ENCODE measurements at places on chromosomes 7 and 10.

DNA sequence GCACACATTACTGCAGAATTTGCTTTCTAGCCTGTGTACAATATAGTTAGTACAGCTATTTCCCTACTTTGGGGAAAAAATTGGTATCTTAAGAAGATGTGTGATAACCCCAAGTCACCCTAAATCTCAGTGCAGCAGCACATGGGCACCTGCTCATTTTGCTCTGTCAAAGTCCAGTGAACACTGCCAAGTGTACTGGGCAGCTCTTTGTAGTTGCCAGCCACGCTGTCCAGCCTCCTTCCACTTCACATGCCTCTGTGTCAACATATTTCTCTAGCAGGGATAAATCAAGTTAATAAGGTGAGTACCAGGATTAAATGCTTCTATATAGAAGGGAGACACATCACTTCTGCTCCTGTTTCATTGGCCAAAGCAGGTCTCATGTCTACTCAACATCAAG lies 87.1 kb upstream of the CDC14C start:
- DNase-seq, result no peak

- no peak for DNase-seq
Observed at GRCh38 chr10:108911814-108912541, 1011.3 kb downstream of the XPNPEP1 start.

DNA sequence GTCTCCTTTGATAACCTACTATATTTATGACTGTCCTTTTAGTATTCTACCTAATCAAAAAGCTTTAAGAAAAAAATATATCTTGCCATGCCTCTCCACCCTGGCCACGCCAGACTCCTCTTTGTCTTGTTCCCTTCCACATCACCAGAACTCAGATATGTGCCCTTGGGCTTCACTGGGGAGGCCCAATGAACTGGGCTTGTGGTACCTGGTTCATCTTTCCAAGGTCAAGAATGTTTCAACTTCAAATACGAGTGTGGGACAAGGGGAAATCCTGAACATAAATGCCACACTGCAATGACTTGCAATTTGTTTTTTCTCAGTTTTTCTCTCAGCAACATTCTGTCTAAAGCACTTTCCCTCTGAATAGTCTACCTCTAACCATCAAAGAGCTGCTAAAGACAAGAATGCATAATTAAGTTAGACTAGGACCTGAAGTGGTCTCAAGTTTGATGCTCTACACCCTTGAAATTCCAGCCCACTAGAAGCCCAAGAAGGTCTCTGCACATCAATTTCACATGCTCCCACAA lies 9.9 kb downstream of the ERCC6 start:
- DNase-seq, result no peak

DNA sequence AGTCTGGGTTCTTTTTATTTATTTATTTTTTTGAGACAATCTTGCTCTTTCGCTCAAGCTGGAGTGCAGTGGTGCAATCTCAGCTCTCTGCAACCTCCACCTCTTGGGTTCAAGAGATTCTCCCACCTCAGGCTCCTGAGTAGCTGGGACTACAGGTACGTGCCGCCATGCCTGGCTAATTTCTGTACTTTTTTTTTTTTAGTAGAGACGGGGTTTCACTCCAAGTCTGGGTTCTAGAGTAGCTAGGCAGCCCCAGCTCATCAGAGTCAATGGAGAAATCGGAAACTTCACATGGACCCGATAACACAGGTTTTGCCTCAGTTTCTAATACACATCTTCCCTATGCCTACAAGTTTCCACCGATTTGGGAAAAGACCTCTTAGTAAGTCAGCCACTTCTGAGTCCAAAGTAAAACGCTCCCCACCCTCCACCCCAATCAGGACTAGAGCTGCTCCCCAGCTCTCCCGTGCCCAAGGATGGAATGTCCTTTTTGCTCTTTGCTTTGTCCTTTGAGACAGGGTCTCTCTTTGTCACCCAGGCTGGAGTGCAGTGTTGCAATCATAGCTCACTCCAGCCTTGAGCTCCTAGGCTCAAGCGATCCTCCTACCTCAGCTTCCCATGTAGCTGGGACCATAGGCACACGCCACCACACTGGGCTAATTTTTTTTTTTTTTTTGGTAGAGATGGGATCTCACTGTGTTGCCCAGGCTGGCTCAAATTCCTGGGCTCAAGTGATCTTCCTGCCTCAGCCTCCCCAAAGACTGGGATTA lies 3.8 kb upstream of the SERPINE1 start:
- DNase-seq, result no peak

GRCh38 chr10:70432101-70432500 lies 9.4 kb downstream of the NODAL start:
- DNase-seq, result no peak

DNA sequence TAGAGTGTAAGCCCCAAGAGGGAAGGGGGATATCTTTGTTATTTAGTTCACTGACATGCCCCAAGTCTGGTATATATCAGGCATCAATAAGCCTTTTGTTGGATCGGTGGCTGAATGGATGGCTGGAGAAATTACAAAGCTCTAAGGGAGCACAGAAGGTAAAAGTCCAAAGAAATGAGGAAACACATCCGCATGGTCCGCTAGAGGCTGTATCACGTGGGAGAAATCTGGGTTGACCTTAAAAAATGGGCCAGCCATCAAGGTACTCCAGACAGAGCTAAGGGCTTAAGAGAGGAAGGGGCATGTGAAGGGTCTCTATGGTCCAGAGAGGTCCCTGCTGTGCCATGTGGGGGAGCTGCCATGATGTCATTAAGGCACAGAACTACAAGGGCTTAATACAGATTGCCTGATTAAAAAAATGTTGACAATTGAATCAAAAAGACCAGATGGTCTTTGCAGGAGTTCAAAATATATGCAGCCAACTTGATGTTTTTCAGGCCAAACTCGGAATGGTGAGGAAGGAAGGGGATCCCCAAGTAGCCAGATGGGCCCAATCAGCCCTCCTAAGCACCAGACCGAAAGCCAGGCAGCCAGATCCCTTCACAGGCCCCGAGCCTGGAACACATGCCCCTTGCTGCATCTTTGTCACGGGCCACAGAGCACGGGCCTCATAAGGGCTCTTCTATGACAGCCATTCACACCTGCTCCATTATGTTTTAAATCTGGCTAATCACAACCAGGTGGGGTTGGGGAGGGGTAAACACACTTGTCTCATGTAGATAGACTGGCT lies 31.9 kb downstream of the SCRN1 start:
- DNase-seq, result no peak

DNA sequence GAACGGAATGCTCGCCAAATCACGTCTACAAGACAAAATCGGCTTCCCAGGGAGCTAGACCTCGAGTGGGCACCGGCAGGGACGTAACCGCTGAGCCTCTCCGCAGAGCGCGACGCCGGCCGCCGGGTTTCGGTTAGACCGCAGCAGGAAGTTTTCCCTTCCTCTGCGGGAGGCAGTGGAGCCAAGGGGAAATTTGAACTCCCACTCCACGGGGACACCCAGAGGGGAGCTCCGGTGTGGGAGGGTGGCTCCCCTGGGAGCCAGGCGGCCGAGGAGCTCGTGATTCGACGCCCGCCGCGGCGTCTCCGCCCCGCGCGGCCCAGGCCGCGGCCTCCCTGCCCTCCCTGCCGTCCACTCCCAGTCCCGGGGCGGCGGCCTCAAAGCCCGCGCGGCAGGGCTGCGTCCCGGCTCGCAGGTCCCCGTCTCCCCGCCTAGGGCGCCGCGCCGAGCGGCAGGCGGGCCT lies 426 bp downstream of the SYPL1 start:
- no peak for DNase-seq

GRCh38 chr10:108319434-108320222 lies 1155.1 kb upstream of the SORCS1 start:
- DNase-seq, result no peak

GRCh38 chr10:112265745-112266144 lies 17.5 kb upstream of the TECTB start:
- no peak for DNase-seq

DNA sequence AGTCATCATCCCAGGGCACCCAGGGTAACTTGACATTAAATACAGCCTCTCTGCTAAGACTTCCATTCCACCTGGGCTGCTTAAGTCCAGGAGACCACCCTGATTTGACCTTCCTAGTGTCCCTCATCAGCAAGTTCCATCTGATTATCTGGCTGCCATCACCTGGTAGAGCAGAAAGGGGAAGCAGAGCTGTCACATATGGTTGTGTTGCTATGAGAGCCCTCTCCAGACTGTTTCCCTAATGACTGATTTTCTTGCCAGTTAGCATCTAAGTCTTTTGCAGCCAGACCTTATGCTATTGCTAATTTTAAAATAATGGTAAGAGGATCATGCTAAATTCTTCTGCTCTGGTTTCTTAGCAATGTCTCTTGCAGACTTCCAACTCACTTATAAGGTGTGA lies 38.7 kb downstream of the KCNH2 start:
- no peak for DNase-seq

DNA sequence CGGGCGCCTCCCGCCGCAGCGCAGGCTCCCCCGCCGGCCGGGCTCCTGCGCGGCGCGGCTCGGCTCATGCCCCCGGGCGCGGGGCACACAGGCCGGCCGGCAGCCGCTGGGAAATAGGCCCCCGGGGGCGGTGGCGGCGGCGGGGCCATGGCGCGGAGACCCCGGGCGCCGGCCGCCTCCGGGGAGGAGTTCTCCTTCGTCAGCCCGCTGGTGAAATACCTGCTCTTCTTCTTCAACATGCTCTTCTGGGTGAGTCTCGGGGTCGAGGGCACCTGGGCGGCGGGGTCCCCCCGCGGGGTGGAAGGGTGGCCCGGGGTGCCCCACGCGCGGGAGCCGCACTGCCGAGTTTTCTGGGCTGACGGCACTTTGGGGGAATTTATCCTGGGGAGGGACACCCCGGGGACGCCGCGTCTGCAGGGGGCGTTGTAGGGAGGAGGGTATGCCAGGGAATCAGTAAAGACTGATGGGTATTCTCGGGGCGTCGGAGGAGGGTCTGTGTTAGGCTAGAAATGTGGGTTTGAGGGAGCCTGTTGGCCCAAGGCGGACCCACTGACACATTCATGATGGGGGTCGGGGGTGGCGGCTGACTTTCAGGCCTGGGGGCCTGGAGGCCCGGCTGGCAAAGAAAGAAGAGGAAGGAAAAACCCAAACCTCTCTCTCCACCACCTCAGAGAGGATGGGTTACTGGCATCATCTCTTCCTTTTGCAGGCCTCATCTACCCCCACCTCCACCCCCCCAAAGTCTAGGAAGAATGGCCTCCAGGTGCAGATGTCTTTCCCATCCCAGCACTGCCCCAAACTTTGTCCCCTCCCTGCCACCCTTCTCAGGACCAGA lies 544 bp downstream of the TSPAN33 start:
- no peak for DNase-seq

DNA sequence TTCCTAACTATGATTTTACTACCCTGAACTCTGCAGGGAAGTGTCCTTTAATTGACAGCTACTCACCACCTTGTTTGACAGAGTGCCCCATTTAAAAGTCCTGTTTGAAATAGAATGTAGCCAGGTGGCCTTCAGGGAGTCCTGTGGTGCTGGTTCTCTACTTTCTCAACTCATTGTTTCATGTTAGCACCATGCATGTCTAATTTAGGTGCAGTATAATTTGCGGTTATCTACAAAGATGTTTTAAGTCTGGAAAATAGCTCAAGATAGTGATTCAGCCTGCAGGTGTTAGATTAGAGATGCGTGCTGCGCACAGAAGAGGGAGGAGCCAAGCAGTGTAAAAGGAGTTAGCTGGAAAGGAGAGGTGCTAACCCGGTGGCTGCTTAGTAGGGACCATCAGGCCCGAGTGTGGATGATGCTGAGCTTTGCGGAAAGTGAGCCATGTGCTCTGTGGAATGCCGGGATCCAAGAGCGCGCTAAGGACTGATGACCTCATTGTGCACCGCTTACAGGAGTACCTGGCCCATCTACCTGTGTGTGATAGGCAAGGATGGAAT lies 1.2 kb downstream of the CCM2 start:
- DNase-seq, result peak; percentile 57

GRCh38 chr7:105376908-105377533 lies 11.7 kb downstream of the SRPK2 start:
- no peak for DNase-seq

DNA sequence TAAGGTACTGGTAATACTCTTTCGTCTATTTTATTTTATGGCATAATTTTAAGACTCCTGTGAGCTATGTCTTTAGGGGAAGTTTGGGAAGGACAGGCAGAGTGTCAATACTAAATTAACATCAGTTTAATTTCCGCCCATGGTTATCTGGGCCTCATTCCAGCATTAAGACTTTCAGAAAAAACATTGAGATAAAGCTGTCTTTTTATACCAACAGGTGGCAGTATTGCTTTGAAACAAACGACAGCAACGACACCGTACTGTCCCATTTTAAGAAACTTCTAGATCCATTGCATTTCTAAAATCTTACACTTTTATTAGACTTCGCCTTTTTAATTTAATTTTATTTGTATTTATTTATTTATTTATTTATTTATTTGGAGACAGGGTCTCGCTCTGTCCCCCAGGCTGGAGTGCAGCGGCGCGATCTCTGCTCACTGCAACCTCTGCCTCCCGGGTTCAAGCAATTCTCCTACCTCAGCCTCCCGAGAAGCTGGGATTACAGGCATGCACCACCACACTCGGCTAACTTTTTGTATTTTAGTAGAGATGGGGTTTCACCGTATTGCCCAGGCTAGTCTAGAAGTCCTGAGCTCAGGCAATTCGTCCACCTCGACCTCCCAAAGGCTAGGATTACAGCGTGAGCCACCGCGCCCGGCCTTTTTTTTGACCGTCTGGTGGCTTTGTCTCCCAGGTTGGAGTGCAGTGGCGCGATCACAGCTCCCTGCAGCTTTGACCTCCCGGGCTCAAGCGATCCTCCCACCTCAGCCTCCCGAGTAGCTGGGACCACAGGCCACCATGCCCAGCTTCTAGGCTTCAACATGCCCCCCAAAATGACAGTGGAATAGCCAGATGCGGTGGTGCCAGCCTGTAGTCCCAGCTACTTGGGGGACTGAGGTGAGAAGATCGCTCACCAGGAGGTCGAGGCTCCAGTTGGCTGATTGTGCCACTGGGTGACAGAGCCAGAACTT lies 78.7 kb upstream of the C1GALT1 start:
- no peak for DNase-seq

- DNase-seq, result no peak
Observed at GRCh38 chr7:132400561-132401142, 175.6 kb downstream of the PLXNA4 start.

DNA sequence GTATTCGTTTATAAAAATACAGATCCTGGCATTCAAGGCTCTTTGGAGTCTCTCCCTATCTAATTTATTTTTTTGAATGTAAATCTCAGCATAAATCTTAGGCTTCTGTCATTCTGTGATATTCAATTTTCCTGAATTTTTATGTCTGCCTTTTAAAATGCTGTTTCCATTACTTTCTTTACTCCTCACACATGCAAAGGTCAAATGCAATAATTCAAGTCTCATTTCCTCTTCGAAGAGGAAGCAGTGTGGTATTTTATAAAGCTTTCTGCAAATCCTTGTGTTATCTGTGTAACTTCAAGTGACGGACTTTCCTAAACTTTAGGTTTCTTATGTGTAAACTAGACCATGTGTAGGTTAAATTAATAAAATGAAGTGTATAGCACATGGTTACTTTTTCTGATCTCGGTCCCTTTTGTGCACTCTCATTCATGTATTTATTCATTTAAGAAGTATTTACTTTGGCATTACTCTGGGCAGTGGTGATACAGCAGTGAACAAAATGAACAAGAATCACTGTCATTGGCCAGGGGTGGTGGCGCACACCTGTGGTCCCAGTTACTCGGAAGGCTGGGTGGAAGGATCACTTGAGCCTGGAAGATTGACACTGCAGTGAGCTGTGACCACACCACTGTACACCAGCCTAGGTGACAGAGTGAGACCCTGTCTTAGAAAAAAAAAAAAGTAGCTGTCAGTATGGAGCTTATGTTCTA lies 332.2 kb downstream of the EXOC4 start:
- DNase-seq, result no peak

- no peak for DNase-seq
Observed at GRCh38 chr7:82548141-82548688, 104.6 kb upstream of the CACNA2D1 start.

- no peak for DNase-seq
Observed at GRCh38 chr10:191703-192518, 56.7 kb downstream of the ZMYND11 start.

Measured in activated CD4-positive, CD25-positive, alpha-beta regulatory T cell treated with anti-CD3 and anti-CD28 coated beads, Interleukin-2, amount 50 U/mL, for 72 hours (primary cell).